ENCODE measurements at places on chromosomes 5 and 9. TPM values are rescaled to one million over a fixed set of nuclear protein-coding genes. Genes with fewer than 3 reads are reported as not detected.

Gene TMEM250
- 38.2 TPM for total RNA-seq

Gene C5orf52
- total RNA-seq, result not detected

Gene FOXI1
- total RNA-seq, result not detected

Gene ENHO
- not detected for total RNA-seq

Gene CCNJL
- not detected for total RNA-seq

Gene MOB3B
- under 0.01 TPM for total RNA-seq

Gene LCN15
- not detected for total RNA-seq

Measured in subcutaneous preadipocyte (primary cell).